ENCODE measurements at places on chromosomes 4 and X.

DNA sequence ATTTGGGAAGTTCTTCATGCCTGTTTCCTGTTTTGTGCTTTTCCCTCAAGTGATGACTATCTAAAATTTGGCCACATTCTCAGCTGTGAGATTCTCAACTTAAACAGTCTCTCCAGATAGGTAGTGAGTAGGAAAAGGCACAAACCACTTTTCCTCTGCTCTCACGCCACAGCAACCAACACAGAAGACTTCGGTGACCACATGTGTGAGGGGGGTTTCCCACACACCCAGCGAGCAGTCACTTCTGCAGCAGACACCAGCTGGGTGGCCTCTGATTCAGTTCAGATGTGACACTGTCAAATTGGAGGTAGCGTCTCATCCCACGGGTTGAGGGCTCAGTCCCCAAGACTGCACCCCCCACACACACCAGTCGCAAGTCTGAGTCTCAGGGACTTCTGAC, 25.1 kb upstream of the CLDN34 start:
- no peaks in the 10 kb centered on the region for H3K27me3 ChIP-seq
- H3K36me3 ChIP-seq = no peaks in the 10 kb centered on the region
- no peaks in the 10 kb centered on the region for H3K4me1 ChIP-seq
- no peak overlapping the region for H3K27ac ChIP-seq

DNA sequence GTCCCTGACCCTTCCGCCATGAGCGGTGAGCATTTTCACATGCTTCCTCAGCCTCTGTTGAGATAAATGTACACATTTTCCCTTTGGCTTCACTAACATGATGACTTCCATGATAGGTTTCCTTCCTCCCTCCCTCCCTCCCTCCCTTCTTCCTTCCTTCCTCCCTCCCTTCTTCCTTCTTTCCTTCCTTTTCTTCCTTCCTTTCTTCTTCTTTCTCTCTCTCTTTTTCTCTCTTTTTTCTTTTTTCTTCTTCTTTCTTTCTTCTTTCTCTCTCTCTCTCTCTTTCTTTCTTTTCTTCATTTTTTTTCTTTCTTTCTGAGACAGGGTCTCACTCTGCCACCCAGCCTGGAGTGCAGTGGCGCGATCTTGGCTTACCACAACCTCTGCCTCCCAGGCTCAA, 8.9 kb downstream of the HGFAC start:
- no peak overlapping the region for H3K4me3 ChIP-seq
- no peak overlapping the region for H3K27ac ChIP-seq
- no peaks in the 10 kb centered on the region for H3K4me1 ChIP-seq
- H3K27me3 ChIP-seq = no peaks in the 10 kb centered on the region

DNA sequence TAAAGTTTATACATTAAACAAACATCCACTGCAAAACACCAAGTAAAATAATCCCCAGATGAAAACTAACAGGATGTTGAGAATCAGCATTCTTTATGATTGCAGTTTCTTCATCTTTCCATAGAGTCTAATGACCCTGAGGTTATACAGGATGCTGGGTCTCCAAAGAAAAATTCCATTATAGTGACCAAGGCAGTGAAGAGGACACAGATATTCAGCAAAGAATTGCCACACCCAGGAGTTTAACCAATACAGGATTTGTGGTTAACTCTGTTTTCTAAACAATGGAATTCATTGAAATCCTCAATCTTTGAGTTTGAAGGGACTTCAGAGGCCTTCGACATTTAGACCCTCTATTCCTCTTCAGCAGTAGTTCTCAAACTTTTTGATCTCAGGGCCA, 76.2 kb upstream of the ESX1 start:
- H3K27ac ChIP-seq = peak overlapping the region; percentile 32
- peaks cover 2% of the 10 kb centered on the region for H3K4me1 ChIP-seq
- H3K36me3 ChIP-seq = no peaks in the 10 kb centered on the region
- peak; percentile 75 for DNase-seq

DNA sequence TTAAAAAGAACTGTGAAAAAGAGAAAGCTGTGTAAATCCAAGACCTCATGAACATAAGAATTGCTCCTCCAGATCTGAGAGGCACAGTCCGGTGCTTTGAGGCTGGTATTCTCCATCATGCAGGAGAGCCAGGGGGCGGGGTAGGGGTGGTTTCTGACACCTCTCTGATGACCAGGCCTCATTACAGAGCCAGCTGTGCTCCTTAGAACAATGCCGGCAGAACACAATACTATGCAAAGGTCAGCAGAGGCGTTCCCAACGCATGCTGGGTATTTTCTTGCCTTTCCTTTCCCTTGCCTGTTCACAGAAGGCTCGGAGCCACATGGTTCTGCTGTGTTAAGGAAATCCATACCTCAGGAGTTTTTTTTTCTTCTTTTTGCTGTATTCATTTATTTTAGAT, 91.2 kb upstream of the SOD3 start:
- H3K27ac ChIP-seq = no peak overlapping the region
- H3K4me1 ChIP-seq = no peaks in the 10 kb centered on the region
- H3K27me3 ChIP-seq = peaks cover 4% of the 10 kb centered on the region
- DNase-seq = no peak
- no peak overlapping the region for H3K4me3 ChIP-seq

GRCh38 chrX:139776599-139776998, 68.6 kb upstream of the MCF2 start:
- no peak overlapping the region for H3K27ac ChIP-seq
- no peaks in the 10 kb centered on the region for H3K27me3 ChIP-seq
- H3K36me3 ChIP-seq = no peaks in the 10 kb centered on the region

DNA sequence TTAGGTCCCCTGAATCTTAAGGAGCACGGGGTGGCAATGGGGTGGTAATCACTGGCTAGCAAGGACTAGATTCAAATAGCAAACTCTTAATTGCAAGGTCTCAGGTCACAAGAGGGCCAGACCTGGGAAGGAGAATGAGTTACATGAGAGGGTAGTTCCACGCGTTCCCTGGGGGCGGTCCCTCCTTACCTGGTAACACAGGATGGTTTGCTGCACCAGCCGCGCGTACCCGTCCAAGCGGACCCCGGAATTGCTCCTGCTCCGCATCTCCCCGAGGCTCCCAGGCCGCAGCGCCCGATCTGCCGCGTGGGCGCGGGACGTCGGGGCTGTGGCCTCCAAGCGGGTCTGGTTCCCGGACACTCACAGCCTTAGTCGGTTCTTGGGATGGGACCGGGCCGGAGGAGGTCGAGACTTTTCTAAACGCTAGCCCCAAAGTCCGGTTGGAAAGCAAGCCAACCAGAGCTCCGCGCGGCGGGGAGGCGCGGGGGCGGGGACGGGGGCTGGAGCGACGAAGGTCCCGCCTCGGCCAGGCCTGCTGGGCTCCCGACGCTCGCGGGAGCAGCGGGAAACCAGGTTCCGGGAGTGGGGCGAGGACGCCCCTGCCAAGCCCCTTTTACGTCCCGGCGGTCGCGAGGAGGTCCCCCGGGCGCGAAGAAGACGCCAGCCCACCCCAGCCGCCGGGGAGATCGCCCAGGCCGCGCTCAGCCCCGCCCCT, at the start of gene PHKA2:
Gene PHKA2, minus strand, starts transcription at position 449 of the 715 bp plus-strand sequence. Its CDS starts 182 bp downstream, at position 267.
- no peaks in the 10 kb centered on the region for H3K4me1 ChIP-seq
- H3K36me3 ChIP-seq = no peaks in the 10 kb centered on the region
- no peak for DNase-seq
- H3K27ac ChIP-seq = peak within 1 kb of the TSS; percentile 77
- peak within 1 kb of the TSS; percentile 89 for H3K4me3 ChIP-seq

DNA sequence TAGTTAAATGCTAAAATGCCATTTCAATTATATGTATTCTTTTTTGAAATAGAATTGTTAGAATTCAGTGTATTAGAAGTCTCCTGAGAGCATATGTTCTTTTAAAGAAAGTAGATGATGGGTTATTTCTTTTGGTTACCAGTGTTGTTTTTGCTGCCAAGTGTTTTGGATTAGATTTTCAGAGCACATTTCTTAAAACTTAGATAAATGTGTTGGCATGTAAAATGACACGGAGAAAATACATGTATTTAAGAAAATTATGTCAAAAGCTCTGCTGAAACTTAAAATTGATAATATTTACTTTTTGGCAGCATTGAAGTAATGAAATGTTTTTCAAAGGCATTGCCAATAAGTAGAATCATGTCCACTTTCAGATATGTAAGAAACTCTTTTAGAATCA, 379.7 kb downstream of the ADGRL3 start:
- H3K4me1 ChIP-seq = no peaks in the 10 kb centered on the region
- H3K27ac ChIP-seq = no peak overlapping the region
- no peaks in the 10 kb centered on the region for H3K27me3 ChIP-seq
- H3K4me3 ChIP-seq = no peak overlapping the region
- no peak for DNase-seq
- no peaks in the 10 kb centered on the region for H3K36me3 ChIP-seq

DNA sequence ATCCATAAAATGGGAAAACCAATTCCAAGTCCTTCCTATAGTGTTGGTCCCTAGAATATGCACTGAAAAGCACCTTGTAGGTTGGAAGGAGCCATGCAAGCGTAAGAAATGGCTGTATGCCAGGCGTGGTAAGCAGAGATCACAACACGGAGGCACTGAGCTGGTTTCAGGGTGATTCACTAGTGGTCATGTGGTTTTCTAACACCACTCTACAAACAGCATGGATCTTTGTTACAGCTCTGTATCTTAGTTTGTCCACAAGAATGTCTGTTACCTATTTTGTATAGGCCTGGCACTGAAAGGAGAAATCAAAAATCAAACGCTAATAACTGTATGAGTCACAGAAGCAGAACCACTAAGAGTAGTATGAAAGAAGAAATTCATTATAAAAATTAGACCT, 71.9 kb downstream of the MAGEB17 start:
- DNase-seq = peak; percentile 94
- H3K4me1 ChIP-seq = peaks cover 2% of the 10 kb centered on the region
- no peak overlapping the region for H3K27ac ChIP-seq
- no peaks in the 10 kb centered on the region for H3K27me3 ChIP-seq
- no peak overlapping the region for H3K4me3 ChIP-seq

DNA sequence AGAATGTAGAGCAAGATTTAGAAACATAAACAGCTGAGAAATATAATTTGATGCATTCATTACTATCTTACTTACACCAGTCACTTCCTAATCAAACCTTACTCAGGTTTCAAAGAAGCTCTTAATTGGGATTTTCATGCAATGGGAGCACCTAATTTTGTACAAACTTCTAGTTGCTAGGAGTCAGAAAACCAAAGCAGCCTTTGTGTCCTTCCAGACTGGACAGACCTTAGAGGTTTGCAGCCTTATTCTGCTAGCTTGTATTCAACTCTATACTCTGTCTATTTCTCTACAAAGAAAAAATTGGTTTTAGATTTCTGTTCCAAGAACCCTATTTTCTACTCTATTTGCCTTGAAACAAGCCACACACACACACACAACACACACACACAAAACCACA, 19.4 kb downstream of the GABRA2 start:
- no peak for DNase-seq
- no peaks in the 10 kb centered on the region for H3K36me3 ChIP-seq
- H3K4me1 ChIP-seq = no peaks in the 10 kb centered on the region
- H3K27ac ChIP-seq = no peak overlapping the region
- no peak overlapping the region for H3K4me3 ChIP-seq

GRCh38 chr4:163263606-163264005, 68.8 kb downstream of the NPY1R start:
- no peaks in the 10 kb centered on the region for H3K4me1 ChIP-seq
- H3K36me3 ChIP-seq = no peaks in the 10 kb centered on the region
- no peak overlapping the region for H3K4me3 ChIP-seq
- DNase-seq = no peak
- H3K27ac ChIP-seq = no peak overlapping the region

DNA sequence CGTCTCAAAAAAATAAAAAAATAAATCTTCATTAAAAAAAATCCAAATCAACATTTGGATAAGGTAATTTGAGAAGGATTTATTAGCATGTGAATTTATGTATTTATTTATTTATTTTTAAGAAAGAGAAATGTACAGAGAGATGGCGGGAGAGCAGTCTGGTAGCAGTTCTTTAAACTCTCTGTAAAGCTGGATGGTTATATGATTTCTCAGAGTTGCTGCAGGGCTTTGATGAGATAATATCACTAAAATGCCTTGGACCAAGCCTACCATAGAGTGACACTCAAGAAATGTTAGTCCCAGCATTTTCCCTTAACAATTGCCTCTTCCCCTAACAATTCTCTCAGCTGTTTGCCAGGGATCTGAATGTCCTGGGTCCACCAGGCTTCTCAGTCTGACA, 103.4 kb upstream of the LNX1 start:
- H3K36me3 ChIP-seq = no peaks in the 10 kb centered on the region
- H3K27me3 ChIP-seq = no peaks in the 10 kb centered on the region
- no peak overlapping the region for H3K27ac ChIP-seq
- H3K4me3 ChIP-seq = no peak overlapping the region
- no peak for DNase-seq

DNA sequence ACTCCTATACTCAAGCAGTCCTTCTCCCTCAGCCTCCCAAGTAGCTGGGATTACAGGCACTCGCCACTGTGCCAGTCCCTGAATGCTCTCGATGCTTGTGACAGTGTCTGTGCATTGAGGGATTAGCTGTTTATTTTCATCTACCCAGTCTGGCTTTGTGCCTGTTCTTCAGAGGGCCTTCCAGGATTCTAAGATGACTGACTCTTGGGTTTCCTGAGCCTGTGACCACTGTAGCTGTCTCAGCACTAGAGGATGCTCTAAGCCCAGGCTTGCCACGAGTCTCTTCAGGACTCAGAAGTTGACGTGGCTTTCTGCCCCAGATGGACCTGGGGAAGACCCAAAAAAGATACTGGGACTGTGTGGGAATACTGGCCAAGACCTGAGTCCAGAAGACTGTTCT, 201.4 kb downstream of the ARHGAP10 start:
- H3K4me1 ChIP-seq = no peaks in the 10 kb centered on the region
- no peaks in the 10 kb centered on the region for H3K36me3 ChIP-seq
- DNase-seq = peak; percentile 47
- no peak overlapping the region for H3K27ac ChIP-seq
- H3K27me3 ChIP-seq = no peaks in the 10 kb centered on the region

GRCh38 chr4:56611501-56611900, 69.6 kb downstream of the HOPX start:
- DNase-seq = peak; percentile 6
- H3K27ac ChIP-seq = no peak overlapping the region
- H3K4me3 ChIP-seq = no peak overlapping the region
- no peaks in the 10 kb centered on the region for H3K4me1 ChIP-seq

- H3K27me3 ChIP-seq = no peaks in the 10 kb centered on the region
- peaks cover 15% of the 10 kb centered on the region for H3K4me1 ChIP-seq
- H3K36me3 ChIP-seq = no peaks in the 10 kb centered on the region
Observed at GRCh38 chr4:150131581-150132228, 53.5 kb downstream of the DCLK2 start.

DNA sequence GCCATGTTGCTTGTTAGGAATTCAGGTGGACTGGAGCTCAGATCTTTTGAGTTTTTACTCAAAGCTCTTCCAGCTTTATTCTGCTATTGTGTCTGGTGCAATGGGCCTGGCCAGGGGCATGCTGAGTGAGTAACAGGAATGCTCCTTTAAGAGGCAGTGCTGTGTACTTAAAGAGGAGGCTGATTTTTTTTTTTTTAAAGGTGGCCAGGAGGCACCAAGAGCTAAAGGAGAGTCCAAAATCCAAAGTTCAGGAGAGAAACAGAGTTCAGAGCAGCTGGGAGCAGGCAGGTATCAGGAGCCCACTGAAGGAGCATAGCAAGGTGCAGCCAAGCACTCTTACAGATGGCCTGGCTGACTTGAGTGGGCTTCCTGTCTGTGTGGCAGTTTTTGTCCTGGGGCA, 178.7 kb downstream of the FMR1NB start:
- H3K27ac ChIP-seq = no peak overlapping the region
- H3K36me3 ChIP-seq = no peaks in the 10 kb centered on the region
- DNase-seq = no peak
- no peaks in the 10 kb centered on the region for H3K27me3 ChIP-seq
- H3K4me1 ChIP-seq = no peaks in the 10 kb centered on the region
- H3K4me3 ChIP-seq = no peak overlapping the region

GRCh38 chr4:153325558-153325957, 18.9 kb upstream of the MND1 start:
- no peak overlapping the region for H3K27ac ChIP-seq
- H3K4me3 ChIP-seq = no peak overlapping the region
- H3K36me3 ChIP-seq = peaks cover 2% of the 10 kb centered on the region
- H3K27me3 ChIP-seq = no peaks in the 10 kb centered on the region
- DNase-seq = no peak
- H3K4me1 ChIP-seq = no peaks in the 10 kb centered on the region

Data from fibroblast of lung (primary cell).